ENCODE measurements at places on chromosomes 3 and 15.
A peak's percentile ranks its signal among the peaks of the same experiment; 100 is the strongest.

GRCh38 chr15:71207141-71207540 is 91.9 kb downstream of the THSD4 start:
- no peak for DNase-seq
- no peaks in the 10 kb centered on the region for H3K4me1 ChIP-seq
- H3K4me3 ChIP-seq: no peak overlapping the region
- no peak overlapping the region for H3K27ac ChIP-seq
- H3K36me3 ChIP-seq: no peaks in the 10 kb centered on the region

- no peaks in the 10 kb centered on the region for H3K36me3 ChIP-seq
- no peak for DNase-seq
- no peaks in the 10 kb centered on the region for H3K27me3 ChIP-seq
Measured at GRCh38 chr3:134809427-134810051, 14.5 kb downstream of the EPHB1 start.

- no peaks in the 10 kb centered on the region for H3K27me3 ChIP-seq
- no peaks in the 10 kb centered on the region for H3K36me3 ChIP-seq
- H3K27ac ChIP-seq: no peak overlapping the region
- H3K4me1 ChIP-seq: no peaks in the 10 kb centered on the region
- DNase-seq: no peak
- no peak overlapping the region for H3K4me3 ChIP-seq
Measured at GRCh38 chr3:24294150-24294549, 200.5 kb downstream of the THRB start.

DNA sequence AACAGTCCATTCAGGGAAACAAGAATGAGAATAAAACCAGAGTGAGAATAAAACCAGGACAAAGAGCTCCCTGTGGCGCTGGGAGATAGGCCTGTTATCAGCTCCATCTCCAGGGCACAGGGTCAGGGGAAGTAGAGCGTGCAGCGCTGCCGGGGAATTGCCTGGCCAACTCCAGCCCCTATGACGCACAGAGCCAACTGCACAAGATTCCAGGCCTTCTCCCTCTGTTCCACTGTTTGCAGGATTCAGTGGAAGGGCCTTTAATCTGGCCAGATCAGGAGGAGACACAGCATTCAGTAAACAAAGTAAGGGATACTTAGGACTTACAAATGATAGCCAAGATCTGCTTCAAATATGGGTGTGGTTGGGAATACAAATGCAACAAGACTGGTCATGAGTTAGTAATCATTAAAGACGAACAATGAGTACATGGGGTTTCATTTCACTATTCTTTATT is 49.4 kb downstream of the ITGB5 start:
- H3K4me3 ChIP-seq: no peak overlapping the region
- DNase-seq: peak; percentile 88
- H3K27me3 ChIP-seq: no peaks in the 10 kb centered on the region
- no peaks in the 10 kb centered on the region for H3K4me1 ChIP-seq
- H3K36me3 ChIP-seq: peaks cover 12% of the 10 kb centered on the region

- no peak for DNase-seq
- H3K27ac ChIP-seq: no peak overlapping the region
- no peaks in the 10 kb centered on the region for H3K27me3 ChIP-seq
Measured at GRCh38 chr3:125965505-125965904, 3.5 kb upstream of the ROPN1B start.

DNA sequence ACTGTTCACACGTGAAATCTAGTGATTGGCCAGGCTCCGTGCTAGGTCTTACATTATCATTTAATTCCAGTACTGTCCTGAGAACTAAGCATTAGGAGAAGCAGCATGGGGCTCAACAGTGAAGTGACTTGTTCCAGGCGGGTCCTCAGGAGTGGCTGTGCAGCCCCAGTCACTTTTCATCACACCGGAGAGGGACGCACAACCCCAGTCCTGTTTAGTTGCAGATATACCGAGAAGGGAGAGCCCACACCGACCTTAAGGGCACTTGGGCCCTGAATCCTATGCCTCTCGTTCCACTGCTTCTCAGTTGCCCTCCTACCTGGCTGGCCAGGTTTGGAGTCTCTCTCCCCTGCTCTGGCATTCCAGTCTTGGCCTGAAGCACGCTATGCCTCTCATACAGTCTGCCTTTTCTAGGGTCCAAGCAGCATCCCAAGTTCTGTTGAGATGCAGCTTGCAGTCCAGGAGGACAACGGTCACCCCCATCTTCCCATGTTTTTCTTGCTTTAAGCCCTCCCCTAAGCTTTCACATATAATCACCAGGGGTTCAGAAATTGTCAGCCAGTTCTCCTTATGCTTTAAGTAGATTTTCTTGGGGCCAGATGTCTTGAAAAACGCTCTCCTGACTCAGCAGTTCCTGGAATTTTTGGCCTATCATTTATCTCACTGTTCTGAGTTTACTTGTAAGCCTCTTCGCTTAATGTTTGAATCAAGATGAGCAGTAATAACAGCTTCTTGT is 10.1 kb downstream of the FAM131A start:
- no peak overlapping the region for H3K4me3 ChIP-seq
- no peak overlapping the region for H3K27ac ChIP-seq
- H3K27me3 ChIP-seq: no peaks in the 10 kb centered on the region
- no peak for DNase-seq
- H3K36me3 ChIP-seq: peaks cover 31% of the 10 kb centered on the region

DNA sequence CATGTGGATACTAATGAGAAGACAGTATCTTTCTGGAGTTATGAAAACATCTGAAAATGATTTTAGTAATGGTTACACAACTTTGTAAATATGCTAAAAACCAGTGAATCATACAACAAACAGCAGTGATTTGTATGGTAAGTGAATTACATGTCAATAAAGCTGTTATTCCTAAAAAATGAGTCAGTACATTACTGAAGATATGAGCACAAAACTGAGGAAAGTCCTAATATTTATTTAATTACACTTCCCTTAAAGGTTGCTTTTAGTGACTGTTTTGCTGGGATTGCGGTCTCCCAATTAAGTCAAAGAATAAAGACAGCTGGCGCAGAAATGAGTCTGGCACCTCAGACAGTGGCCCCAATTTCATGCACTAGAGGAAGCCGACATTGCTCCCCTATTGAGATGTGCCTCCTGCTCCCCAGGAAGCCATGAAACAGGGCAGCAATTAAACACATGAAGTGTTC is 50.9 kb upstream of the FSIP1 start:
- H3K27ac ChIP-seq: no peak overlapping the region
- no peaks in the 10 kb centered on the region for H3K36me3 ChIP-seq
- H3K4me1 ChIP-seq: peaks cover 1% of the 10 kb centered on the region
- H3K27me3 ChIP-seq: no peaks in the 10 kb centered on the region
- DNase-seq: no peak

DNA sequence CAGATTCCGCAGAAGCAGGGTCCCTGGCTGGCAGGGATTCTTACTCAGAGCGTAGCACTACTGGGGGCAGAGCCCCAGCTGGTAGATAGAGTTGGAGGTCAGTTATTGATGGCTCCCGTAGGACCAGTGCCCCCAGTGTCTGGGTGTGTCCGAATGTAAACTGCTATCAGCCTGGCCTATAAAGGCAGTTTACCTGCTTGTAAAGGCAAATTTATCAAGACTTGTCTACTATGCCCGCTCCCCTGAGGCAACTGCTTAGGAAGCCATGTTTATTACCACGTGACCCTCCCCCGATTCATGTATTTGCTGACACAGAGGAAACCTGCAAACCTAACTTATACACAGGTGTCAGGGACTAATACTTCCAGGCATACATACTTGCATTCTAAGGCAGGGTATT is 607 bp upstream of the PPP1R14D start:
- H3K4me3 ChIP-seq: no peak overlapping the region
- H3K27ac ChIP-seq: no peak overlapping the region
- DNase-seq: no peak
- H3K27me3 ChIP-seq: no peaks in the 10 kb centered on the region

DNA sequence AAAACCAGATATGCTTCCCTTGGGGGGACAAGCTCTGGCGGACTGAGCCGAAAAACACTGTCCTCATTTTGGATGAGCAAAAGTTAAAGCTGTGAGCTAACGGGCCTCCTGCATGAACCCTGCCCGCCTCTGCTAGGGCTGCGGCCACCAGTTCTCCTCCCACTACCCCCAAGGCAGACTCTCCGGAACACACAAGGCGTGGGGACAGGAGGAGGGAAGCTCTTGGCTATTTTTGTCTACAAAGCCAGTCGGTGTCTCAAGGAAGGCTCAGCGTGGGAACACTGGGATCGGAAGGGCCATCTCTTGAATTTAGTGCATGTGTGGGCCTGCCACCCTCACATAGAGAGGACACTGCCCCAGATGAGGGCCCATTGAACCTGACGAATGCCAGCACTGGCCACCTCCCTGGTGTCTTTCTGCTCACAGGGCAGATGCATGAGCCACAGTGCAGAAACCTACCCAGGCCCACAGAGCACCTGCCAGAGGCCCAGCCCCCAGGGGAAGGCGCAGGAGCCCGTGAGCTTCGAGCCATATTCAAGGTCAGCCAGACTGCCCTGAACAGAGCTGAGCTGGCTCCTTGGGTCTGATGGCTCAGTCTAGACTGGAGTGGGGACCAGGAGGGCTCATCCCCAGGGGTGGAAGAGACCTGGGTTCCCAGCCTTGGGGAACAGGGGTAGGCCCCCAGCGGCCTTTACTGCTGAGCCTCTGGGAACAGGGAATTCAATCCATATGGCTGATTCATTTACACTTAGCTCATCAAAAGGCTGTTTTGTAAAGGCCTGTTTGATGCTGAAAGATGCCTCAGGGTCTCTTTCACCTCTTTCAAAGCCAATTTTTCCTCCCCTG is 38.3 kb downstream of the HCN4 start:
- peak; percentile 46 for DNase-seq
- H3K27ac ChIP-seq: no peak overlapping the region
- H3K4me3 ChIP-seq: no peak overlapping the region
- no peaks in the 10 kb centered on the region for H3K4me1 ChIP-seq

GRCh38 chr3:105315815-105316214 is 50.9 kb upstream of the ALCAM start:
- H3K4me1 ChIP-seq: no peaks in the 10 kb centered on the region
- no peaks in the 10 kb centered on the region for H3K36me3 ChIP-seq
- H3K27ac ChIP-seq: no peak overlapping the region
- H3K4me3 ChIP-seq: no peak overlapping the region

- no peaks in the 10 kb centered on the region for H3K27me3 ChIP-seq
- no peaks in the 10 kb centered on the region for H3K36me3 ChIP-seq
- no peak overlapping the region for H3K4me3 ChIP-seq
- DNase-seq: no peak
- H3K4me1 ChIP-seq: no peaks in the 10 kb centered on the region
- H3K27ac ChIP-seq: no peak overlapping the region
Measured at GRCh38 chr3:44114142-44114541, 127.5 kb upstream of the TOPAZ1 start.

DNA sequence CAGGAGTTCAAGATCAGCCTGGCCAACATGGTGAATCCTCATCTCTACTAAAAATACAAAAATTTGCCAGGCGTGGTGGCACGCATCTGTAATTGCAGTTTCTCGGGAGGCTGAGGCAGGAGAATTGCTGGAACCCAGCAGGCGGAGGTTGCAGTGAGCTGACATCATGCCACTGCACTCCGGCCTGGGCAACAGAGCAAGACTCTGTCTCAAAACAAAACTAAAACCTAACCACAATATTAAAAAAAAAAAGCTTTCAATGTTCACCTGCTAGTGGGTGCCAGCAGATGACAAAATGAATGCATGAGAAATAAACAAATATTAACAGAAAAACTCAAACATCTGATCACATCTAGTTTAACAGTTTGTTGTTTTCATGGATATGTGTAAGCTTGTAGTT is 9.0 kb downstream of the SLC24A1 start:
- no peaks in the 10 kb centered on the region for H3K36me3 ChIP-seq
- H3K27ac ChIP-seq: no peak overlapping the region
- DNase-seq: no peak
- H3K27me3 ChIP-seq: no peaks in the 10 kb centered on the region
- no peaks in the 10 kb centered on the region for H3K4me1 ChIP-seq
- H3K4me3 ChIP-seq: no peak overlapping the region
